ENCODE measurements at places on chromosomes 5 and 9.
A peak's percentile ranks its signal among the peaks of the same experiment; 100 is the strongest.

GRCh38 chr9:37309136-37309535 is 113.4 kb upstream of the GRHPR start:
- DNase-seq = peak; percentile 32

DNA sequence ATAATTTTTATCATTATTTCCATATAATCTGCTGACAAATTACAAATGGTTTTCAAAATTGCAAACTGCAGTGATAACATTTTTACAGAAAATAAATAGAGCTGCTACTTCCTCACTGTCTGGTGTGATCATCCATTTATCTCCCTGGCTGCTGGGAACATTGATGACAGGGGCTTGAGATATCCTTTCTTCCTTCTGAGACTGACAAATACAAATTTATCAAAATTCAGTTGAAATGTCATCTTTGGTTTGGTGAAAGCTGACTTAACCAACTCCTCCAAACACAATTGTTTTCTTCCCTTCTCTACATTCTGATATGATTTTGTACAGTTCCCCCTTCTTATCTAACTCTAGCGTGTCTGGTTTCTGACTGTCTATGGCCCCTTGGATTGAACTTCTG is 611.8 kb upstream of the KLF4 start:
- no peak for DNase-seq

DNA sequence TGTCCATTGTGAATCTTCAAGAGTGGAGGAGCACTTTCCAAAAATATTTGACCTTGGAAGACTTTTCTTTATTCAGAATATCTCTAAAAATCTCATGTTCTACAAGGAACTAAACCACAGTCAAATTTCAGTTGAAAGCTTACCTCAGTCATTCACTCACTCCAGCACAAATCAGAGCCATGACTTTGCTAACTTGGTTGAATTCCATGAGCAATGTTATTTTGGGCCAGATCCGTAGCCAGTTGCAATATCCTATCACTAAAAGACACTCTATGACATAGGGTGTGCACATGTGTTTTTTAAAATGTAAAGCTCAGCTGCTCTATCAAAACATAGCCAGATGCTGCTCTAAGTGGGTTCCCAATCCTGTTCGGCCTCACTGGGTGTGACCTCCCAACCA is 156.1 kb upstream of the ANKRD55 start:
- DNase-seq = no peak

- DNase-seq = no peak
These were observed 10.8 kb upstream of the FOXD1 start for GRCh38 chr5:73459366-73459765.

DNA sequence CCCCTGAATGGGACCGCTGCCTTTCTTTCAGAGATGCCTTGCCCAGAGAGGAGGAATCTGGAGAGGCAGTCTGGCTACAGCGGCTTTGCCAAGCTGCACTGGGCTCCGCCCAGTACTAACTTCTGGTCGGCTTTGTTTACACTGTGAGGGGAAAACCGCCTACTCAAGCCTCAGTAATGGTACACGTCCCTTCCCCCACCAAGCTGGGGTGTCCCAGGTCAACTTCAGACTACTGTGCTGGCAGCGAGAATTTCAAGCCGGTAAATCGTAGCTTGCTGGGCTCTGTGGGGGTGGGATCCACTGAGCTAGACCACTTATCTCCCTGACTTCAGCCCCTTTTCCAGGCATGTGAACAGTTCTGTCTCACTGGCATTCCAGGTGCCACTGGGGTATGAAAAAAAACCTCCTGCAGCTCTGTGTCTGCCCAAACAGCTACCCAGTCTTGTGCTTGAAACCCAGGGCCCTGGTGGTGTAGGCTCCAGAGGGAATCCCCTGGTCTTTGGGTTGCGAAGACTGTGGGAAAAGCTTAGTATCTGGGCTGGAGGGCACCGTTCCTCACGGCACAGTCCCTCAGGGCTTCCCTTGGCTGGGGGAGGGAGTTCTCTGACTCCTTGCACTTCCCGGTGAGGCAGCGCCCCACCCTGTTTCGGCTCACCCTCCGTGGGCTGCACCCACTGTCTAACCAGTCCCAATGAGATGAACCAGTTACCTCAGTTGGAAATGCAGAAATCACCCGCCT is 171.2 kb downstream of the CWC27 start:
- DNase-seq = no peak

All from NB4 (cell line).